Suppressor macrophage treated with lipopolysaccharide for 1 hour (primary cell): ENCODE measurements at places on chromosomes 6 and 20.

DNA sequence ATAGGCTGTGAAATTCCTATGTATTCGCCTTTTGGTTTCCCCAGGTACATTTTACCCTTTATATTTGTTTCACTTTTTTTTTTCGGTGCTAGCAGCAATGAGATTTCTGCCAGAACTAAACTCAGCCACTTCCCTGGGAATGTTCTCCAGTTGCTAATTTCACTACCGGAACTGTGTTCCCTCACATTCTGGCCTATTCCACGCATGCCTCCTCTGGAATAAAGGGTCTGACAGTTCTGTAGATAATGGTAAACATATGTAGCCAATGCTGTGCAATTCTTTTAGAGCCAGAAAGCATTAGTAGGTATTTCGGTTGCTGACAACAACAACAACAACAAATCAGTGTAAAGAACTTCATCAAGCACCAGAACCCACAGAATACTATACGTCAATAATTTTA lies 96.1 kb upstream of the TBX18 start:
- no peak for DNase-seq

- DNase-seq = no peak
Observed at GRCh38 chr6:42431877-42432276, 19.8 kb downstream of the TRERF1 start.

DNA sequence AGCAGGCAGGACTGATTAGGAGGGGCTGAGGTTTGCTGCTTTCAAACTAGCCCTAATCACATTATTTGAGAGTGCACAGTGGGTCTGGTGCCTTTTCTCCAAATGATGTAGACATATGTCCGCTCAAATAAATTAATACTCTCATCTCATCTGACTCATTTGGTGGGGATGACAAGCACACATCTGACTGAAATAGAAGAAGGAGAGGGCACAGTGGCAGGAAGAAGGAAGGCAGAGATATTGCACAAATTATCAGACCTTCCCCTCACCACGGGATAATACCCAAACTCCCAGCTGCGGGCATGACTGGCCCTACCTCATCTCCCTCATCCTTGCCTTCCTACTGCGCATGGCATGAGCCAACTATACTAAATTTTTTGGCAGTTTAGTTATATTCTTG lies 33.9 kb upstream of the TNFRSF21 start:
- peak; percentile 83 for DNase-seq

DNA sequence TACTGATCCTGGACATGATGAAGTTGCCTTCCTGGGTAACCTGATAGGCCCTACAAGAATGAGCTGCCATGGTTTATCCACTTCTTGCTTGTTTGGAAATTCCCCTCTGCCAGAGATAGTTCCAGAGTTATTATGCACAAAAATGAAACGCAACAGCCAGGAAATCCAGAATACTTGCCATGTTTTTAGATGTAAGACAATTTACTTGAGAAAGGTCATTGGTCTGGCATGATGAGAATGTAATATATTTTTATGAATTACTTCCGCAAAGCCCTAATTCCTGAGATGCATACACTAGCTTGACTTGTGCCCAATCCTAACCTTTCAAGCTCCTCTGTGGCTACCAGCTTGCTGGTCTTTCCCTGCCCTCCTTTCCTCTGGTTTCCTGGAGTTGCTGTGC lies 27.9 kb upstream of the NT5E start:
- no peak for DNase-seq

GRCh38 chr6:162156146-162156545 lies 571.4 kb downstream of the PRKN start:
- DNase-seq = peak; percentile 51

- no peak for DNase-seq
Observed at GRCh38 chr6:117919275-117919674, 12.2 kb downstream of the SLC35F1 start.

DNA sequence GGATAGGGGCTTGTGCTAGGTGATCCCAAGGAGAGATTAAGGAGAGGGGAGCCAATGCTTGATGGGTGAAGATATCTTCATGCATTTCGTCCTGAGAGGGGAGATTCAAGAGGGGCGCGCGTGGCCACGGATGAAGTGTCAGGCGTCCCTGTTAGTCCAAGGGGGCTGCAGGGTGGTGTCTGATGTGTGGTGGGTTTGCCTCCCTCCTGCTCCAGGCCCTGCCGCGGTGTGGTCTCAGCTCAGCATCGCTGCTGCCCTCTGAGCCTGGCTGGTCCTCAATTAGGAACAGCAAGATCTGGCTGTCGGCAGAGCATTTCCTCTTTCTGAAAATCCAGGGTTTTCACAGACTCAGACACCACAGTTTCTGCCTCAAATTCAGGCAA lies 318.0 kb downstream of the THBS2 start:
- no peak for DNase-seq

DNA sequence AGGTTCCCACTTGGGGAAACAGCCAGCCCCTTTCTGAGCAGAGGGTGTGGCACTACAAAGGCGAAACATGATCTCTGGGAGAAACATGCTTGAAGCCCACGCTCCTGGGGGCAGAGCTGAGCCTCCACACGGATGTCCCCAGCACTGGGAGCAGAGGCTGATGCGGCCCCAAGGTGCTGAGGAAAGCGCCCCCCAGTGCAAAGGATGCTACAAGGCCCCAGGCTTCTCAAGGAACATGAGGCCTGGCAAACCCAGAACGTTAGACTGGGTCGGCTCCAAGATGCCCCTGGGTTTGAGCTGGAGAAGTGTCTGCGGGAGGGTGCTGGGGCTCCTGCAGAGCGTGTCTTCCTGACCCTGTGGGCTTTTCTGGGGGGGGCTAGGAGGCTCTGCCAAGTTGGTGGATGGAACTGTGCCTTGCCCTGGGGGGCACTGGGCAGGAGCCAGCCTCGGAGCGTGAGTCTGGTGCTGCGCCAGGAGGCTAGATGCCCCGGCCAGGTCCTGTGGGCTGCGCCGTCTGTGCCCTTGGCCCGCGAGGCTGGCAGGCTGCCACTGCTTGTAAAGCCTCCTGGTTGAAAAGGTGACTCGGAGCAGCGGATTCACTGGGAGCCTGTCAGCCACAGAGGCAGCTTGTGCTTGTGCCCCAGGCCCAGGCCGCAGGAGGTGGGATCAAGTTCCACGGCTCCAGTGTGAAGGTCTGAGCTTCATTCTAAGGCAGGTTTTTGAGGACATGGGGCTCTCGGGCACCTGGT lies 8.1 kb downstream of the SYNJ2 start:
- DNase-seq = no peak

DNA sequence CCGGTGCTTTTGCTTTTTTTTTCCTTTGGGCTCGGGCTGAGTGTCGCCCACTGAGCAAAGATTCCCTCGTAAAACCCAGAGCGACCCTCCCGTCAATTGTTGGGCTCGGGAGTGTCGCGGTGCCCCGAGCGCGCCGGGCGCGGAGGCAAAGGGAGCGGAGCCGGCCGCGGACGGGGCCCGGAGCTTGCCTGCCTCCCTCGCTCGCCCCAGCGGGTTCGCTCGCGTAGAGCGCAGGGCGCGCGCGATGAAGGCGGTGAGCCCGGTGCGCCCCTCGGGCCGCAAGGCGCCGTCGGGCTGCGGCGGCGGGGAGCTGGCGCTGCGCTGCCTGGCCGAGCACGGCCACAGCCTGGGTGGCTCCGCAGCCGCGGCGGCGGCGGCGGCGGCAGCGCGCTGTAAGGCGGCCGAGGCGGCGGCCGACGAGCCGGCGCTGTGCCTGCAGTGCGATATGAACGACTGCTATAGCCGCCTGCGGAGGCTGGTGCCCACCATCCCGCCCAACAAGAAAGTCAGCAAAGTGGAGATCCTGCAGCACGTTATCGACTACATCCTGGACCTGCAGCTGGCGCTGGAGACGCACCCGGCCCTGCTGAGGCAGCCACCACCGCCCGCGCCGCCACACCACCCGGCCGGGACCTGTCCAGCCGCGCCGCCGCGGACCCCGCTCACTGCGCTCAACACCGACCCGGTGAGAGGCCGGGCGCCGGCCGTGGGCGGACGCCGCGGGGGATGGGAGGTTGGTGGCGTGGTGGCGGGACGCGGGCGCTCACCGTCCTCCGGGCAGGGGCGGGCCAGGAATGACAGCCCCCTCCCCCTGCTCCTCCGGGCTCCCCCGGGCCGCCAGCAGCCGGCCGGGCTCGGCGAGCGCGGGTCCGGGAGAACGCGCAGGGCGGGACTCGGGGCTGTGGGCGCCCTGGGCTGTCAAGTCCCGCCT lies 606 bp downstream of the ID4 start:
- no peak for DNase-seq

DNA sequence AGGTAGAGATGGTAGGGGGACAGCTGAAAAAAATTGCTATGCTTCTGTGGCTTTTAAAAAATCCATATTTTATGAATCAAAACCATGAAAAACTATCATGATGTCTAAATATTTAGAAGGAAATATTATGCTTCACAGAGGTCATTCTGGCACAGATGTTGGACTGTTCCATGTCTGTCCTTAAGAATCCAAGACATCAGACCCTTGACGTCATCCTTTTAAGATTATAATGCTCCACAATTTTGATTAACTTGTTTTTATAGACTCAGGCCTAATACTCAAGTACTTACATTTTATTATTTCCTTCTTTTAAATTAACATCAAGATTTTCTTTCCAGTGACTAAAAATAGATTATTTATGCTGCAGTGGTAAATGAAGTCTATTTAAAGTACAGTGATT lies 29.7 kb downstream of the FILIP1 start:
- no peak for DNase-seq

DNA sequence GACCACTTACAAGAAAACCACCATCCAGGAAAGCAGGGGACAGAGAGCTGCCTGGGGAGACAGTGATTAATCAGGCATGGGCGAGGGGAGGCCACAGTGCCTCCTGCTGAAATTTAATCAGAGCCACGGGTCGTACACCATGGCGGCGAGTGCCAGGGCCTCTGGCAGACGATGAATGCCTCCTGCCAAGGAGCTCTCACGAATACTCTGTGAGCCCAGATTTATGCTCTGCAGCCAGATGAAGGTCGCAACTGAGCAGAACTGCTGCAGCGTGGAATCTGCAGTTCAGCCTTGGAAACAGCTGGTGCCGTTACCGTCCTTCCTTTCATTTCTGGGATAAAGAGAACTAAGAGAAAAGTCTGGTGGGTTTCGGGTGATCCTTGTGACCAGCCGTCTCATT lies 85.6 kb downstream of the BFSP1 start:
- no peak for DNase-seq
